ENCODE measurements at places on chromosomes 2 and 18.

GRCh38 chr2:119222213-119222612 lies 1.4 kb upstream of the STEAP3 start:
- no peak for DNase-seq

DNA sequence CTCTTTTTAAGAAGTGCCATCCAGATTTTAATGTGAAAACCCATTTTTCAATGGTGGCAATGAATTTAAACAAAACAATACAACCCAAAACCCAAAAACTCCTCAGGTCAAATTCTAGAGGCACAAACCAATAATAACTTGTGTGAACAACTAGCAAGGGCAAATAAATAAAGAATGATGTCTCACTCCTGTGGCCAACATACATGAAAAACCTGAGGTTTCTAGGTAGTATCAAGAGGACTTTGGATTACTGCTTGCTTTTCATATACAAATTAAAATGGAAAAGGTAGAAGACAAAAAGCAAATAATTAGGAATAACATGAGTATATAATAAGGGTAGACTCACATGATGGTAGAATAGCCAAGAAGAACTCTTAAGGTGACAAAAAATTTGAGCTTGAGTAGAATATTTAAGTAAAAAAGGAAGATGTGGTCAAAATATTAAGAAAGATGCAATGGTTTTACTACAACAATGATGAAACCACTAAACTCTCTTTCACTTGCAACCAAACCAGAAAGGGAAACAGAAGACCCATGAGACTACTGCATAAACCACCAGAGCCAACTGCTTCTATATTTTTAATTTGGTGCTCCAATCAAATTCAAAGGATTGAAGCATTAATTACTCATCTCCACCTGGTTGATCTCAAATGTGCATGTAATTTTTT lies 53.5 kb downstream of the DARS1 start:
- no peak for DNase-seq

- DNase-seq: no peak
Observed at GRCh38 chr2:69216535-69217332, 170.3 kb downstream of the GFPT1 start.

DNA sequence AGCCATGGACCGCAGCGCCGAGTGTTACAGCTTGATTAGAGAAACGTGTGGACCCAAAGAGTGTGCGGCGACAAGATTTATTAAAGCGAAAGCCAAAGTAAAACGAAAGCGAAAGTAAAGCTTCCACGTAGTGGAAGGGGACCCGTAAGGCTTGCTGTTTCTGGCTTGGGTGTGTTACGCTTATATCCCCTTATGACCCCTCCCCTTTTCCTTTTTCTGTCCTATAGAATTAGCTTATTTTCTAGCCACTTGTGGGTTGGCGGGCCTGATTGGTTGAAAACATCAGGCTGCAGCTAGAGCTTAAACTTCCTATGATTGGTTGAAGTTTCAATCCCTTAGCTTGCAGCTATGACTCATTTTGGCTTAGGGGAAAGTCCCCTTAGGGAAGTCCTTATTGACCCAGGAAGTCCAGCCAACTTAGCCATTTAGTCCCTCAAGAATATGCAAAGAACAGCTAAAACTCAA lies 969.7 kb downstream of the DCDC2C start:
- no peak for DNase-seq

DNA sequence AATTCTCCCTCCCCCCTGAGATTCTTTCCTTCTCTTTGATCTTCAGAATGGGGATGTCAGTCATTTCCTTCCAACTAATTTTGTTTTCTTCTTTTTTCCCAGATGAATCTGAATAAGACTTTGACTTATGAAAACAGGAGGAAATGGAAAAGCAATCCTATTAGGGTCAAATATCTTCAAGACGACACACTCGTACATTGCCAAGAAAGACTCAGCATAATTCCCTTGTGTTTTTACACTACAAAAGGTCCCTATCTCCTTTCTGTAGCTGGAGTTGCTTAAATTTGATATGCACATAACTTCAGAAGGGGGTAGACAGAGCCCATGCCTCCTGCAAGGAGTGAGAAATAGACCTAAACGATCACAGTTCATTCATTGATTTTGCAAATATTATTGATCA lies 230.3 kb upstream of the RBBP8 start:
- no peak for DNase-seq

- no peak for DNase-seq
Observed at GRCh38 chr2:38185012-38185491, 109.1 kb upstream of the CYP1B1 start.

DNA sequence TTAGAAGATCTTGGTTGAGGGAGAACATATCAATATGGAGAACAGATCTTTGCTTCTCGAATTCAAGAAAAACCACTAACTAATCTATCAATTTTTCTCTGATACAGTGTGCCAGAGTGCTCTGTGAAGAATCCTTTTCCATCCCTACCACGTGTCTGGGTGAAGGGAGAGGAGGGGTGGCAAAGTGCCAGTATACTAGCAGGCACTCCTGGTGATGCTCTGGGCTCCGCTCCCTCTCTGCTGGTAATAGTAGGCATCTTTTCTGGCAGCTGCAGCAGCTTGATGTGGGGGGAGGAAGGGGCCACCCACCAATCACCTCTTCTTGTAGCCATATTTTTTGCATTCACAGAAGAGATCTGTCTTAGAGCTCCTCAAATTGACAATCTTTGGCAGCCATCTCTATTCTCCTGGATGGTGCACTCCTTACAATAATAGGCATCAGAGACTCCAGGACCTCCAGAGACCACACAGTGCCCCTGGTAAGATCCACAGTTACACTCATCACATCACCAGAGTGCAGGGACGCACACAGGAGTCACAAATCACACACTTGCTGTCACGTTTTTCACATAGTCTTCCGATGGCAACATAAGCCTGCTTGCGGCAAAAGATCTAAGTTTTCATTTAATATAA lies 15.7 kb downstream of the STK39 start:
- no peak for DNase-seq

Data from stimulated activated CD8-positive, alpha-beta memory T cell treated with anti-CD3 and anti-CD28 coated beads, Interleukin-15, amount 100 ng/mL, for 1 hour (primary cell).